ENCODE measurements at places on chromosomes 7 and 10.

DNA sequence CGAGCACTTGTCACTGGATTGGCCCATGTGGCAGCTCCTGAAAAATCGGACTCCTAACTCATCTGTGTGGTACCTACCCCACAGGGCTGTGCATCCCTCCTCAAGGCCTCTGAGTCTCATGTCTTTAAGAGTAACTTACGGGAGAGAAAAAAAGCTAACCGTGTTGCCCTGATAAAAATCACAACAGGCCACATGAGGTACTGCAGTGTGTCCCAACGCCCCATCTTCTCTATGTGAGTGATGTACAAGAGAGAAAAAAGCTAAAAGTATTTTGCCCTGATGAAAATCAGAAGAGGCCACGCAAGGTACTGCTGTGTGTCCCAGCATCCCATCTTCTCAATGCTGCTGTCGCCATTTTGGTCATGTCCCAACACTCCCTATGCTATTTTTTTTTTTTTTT, 41.2 kb upstream of the ADRB1 start:
- no peak for DNase-seq

DNA sequence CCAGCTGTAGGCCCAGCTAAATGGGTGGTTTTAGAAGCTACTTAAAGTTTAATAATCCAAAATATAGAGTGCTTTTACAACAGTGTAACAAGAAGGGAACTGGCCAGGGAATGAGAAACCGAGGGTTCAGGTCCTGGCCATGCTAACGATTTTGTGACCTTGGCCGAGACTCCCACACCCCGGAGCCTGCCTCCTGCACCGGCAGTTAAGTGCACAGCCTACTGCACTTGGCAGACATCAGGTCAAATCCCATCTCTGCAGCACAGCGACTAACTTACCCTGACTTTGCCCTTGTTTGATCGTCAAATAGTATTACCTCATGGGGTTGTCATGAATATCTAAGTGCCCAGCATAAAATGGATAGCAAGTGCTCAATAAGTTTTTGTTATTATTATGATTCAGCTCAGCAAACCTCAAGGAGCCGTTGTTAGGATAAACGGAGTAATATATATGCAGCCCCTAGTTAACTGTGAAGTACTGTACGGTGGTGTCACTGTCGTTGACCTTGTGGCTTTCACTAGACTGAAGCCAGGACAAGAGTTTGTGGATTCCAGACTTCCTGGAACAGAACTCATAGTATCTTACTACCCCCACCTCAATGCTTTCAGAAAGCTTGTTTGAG, 35.5 kb downstream of the LYZL1 start:
- no peak for DNase-seq

- no peak for DNase-seq
These were observed 5.7 kb downstream of the SEMA3A start for GRCh38 chr7:84188786-84189405.

GRCh38 chr7:155715111-155715805, 70.8 kb downstream of the RBM33 start:
- no peak for DNase-seq

- DNase-seq = no peak
These were observed 484.6 kb downstream of the GATA3 start for GRCh38 chr10:8539056-8539455.

DNA sequence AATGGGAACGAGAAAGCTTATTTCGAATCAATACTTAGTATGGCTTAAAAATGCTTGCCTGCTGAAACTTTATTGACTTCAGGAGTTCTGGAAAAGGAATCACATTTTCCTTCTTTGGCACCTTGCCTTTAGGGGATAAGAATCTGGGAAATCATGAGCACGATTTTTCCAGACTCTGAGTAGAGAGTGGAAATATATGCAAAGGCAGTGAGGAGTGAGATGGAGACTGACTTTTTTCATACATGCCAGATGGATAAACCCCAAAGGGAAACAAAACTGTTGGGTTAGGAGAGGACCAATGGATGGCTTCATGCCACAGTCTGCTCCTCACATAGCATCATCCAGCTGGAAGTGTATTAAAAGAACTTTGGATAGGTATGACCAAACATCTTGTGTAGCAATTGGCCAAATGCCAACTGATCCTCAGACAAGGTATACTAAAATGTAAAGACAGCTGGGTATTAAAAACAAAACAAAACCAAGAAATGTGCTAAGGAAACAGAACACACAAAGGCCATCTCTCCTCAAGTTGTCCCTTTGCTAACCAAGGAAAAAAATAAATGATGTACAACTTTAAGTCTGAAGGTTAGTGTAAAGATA, 1.7 kb downstream of the COL28A1 start:
- no peak for DNase-seq

DNA sequence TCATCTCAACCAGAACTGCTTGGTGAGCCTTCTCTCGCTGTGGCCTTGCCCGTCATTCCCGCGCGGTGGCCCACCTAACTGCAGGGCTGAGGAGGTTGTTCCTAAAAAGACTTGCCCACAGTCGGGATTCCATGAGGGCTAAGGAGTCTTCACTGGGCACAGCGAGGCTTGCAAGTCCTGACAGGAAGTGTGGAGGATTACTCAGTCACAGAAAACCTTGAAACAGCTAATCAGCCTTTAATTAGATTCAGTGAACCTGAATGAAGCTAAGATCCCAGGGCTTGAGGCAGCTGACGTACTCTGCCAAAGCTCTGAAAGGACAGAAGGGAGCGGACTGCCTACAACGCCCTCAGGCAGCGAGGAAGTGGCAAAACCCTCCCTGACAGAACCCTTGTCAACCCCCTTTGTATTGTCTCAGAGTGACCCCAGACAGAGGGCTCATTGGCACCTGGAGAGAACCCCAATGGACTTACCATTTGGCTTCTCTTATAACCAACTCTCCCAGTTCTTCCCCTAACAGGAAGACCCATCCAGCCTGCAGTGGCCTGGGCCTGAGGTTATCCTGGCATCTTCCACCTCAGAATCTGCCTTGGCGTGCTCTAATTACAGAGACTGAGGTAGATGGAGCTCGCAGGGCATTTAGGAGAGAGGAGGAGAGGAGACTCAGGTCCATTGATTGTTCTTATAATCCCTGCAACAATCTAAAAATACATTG, 2.5 kb upstream of the LAMB4 start:
- DNase-seq = no peak
